Kidney capillary endothelial cell (primary cell): ENCODE measurements at places on chromosomes 1 and 21.

DNA sequence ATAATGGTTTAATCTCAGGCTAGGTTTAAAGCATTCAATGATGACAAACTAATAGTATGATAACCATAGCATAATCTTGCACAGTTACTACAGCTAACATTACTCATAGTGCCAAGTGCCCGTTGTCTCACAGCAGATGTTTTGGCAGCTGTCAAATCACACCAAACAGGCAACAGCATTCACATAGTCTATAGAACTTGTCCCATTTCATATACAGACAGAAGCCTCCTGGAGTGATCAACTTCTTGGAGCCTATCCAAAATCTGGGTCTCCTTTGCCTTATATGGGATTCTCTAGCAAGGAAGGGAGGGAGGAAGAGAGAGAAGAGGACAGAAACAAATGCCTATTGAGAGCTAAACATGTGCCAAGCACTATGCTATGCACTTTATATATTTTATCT, 250.6 kb upstream of the ZP4 start:
- DNase-seq = no peak

- DNase-seq = no peak
Observed at GRCh38 chr1:59041646-59042277, 255.1 kb upstream of the FGGY start.

DNA sequence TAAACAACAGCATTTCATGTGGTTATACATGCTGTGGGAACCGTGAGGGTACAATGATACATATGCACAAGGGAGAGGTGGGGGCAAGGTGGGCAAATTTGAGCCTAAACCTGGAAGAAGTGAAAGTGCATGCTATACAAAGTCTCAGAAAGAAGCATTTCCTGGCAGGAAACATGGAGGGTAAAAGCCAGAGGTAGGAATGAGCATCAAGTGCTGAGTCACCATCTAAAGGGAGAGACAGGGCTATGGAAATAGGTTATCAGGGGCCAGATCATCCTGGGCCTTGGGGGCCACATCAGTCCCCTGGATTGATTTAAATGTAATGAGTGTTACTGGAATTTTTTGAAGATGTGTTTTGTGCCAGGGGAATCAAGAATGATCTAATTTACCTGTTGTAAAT, 60.1 kb upstream of the DAB1 start:
- no peak for DNase-seq

GRCh38 chr1:145886390-145886789, 724 bp upstream of the ANKRD35 start:
- DNase-seq = no peak

DNA sequence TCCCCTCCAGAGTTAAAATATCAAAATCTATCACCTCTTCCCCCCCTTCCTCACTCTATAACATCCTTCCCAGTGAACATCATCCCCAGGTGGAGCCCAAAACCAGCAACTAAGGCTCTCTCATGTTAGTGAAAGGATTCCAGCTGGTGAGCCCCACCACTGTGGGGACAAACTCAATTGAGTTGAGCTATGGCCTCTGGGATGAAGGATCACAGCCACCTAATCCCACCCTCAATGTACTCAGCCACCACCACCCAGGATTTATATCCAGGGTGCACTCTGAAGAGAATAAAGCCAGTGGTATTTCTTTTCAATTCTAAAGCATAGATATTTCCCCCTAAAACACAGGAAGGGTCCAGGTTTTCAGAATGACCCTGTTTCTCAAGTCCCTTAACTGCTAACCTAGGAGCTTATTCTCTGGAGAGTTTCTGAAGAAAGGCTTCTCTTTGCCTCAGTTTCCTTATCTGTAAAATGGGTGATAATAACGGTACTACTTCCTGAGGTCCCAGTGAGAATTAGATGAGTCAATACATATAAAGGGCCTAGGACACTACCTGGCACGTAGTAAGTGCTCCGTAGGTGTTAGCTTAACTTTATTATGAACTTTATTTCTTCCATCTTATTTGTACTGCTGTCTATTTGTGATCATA, 15.6 kb upstream of the BOLA1 start:
- no peak for DNase-seq

- no peak for DNase-seq
Observed at GRCh38 chr1:29971703-29972102, 735.4 kb downstream of the PTPRU start.

- DNase-seq = no peak
Observed at GRCh38 chr1:160945079-160945478, 9.5 kb downstream of the ITLN2 start.

GRCh38 chr1:54806931-54807611, 5.9 kb upstream of the TTC22 start:
- DNase-seq = no peak

DNA sequence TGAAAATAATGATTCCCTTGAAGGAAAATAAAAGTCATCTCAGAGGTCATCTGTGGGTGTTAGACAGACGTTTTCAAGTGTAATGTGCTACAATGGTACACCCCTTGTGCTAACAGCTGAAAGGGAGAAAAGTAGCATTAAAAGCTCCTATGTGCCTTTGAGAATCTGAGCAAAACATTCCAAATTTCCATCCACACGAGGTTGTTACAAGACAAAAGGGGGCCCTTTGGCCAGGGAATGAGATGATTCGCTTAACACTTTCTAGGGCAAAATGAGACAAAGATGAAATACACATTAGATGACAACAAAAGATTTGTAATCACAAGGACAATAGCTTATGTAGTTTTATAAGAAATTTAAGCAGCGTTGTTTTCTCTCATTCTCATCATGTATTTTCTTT, 303.6 kb downstream of the LMX1A start:
- no peak for DNase-seq

GRCh38 chr1:201324821-201325677, 41.7 kb downstream of the PKP1 start:
- DNase-seq = no peak
